Effector memory CD4-positive, alpha-beta T cell (primary cell): ENCODE measurements at places on chromosomes 5 and 9.

- no peak for DNase-seq
- no peaks in the 10 kb centered on the region for H3K4me1 ChIP-seq
- no peaks in the 10 kb centered on the region for H3K27me3 ChIP-seq
- no peaks in the 10 kb centered on the region for H3K36me3 ChIP-seq
- no peak overlapping the region for H3K4me3 ChIP-seq
- H3K27ac ChIP-seq, result no peak overlapping the region
Observed at GRCh38 chr5:148956477-148957385, 106.1 kb downstream of the SH3TC2 start.

GRCh38 chr5:14681236-14681752 is 16.8 kb downstream of the OTULIN start:
- peaks cover 9% of the 10 kb centered on the region for H3K4me1 ChIP-seq
- no peak overlapping the region for H3K4me3 ChIP-seq
- H3K27ac ChIP-seq, result no peak overlapping the region
- no peak for DNase-seq

GRCh38 chr5:17852111-17852510 is 217.9 kb downstream of the TAF11L14 start:
- no peak overlapping the region for H3K4me3 ChIP-seq
- no peaks in the 10 kb centered on the region for H3K4me1 ChIP-seq
- DNase-seq, result no peak
- no peaks in the 10 kb centered on the region for H3K36me3 ChIP-seq

DNA sequence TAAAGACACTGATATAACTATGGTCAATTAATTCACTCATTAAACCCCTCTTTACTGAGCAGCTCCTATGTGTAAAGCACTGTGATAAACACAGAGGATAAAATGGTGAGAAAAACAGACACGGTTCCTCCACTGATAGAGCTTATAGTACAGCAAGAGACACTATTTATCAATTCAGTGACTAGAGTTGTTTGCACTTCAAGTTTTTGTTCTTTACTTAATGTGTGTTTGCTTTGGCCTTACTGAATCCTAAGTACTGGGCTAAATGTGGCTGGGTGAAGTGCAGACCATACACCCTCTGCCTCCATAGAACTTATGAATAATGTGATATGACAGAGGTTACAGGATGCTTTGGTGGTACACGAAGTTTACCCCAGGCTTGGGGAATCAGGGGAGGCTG is 80.1 kb upstream of the ITGA1 start:
- H3K4me3 ChIP-seq, result no peak overlapping the region
- no peak overlapping the region for H3K27ac ChIP-seq
- H3K27me3 ChIP-seq, result no peaks in the 10 kb centered on the region
- no peaks in the 10 kb centered on the region for H3K36me3 ChIP-seq
- H3K4me1 ChIP-seq, result peaks cover 15% of the 10 kb centered on the region

GRCh38 chr5:111641533-111642233 is 115.3 kb downstream of the NREP start:
- no peaks in the 10 kb centered on the region for H3K36me3 ChIP-seq
- no peak for DNase-seq
- H3K27ac ChIP-seq, result no peak overlapping the region
- H3K4me1 ChIP-seq, result no peaks in the 10 kb centered on the region

- H3K27me3 ChIP-seq, result no peaks in the 10 kb centered on the region
- H3K4me3 ChIP-seq, result no peak overlapping the region
- no peak for DNase-seq
- H3K36me3 ChIP-seq, result no peaks in the 10 kb centered on the region
Observed at GRCh38 chr5:91487420-91487819, 104.3 kb upstream of the ARRDC3 start.

- H3K36me3 ChIP-seq, result no peaks in the 10 kb centered on the region
- no peak for DNase-seq
- no peak overlapping the region for H3K4me3 ChIP-seq
- no peak overlapping the region for H3K27ac ChIP-seq
- no peaks in the 10 kb centered on the region for H3K27me3 ChIP-seq
- no peaks in the 10 kb centered on the region for H3K4me1 ChIP-seq
Observed at GRCh38 chr5:8050616-8051175, 181.7 kb downstream of the MTRR start.

- DNase-seq, result no peak
- H3K27me3 ChIP-seq, result no peaks in the 10 kb centered on the region
Observed at GRCh38 chr5:39720136-39720535, 295.4 kb upstream of the DAB2 start.

DNA sequence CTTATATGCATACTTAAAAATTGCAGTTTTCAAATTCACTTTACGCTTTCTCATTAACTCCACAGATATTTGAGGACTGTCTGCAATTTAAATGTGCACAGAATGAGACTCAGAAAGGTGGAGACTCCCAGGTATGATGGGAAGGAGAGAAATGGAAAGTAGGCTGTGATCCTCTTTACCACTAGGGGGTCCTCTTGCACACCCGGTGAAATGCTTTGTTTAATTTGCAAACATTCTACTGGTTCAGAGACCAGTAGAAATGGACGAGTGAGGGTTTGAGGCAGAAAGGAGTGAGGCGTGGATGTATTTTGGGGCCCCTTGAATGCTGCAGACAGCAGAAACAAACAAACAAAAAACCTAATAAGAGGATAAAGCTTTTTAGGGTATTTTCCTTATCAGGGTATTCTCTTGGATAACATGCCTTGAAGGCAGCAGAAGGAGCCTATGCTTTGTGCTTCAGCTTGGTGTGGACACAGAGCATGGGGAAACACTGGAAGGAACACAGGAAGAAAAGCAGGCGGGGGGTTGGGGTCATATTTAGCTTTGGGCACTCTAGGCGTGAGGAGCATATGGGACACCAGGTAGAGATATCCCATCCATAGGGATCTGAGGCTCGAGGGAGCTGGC is 410.1 kb downstream of the DMRT2 start:
- no peaks in the 10 kb centered on the region for H3K27me3 ChIP-seq
- H3K4me3 ChIP-seq, result no peak overlapping the region
- no peaks in the 10 kb centered on the region for H3K36me3 ChIP-seq
- no peak overlapping the region for H3K27ac ChIP-seq
- H3K4me1 ChIP-seq, result no peaks in the 10 kb centered on the region

- H3K27me3 ChIP-seq, result no peaks in the 10 kb centered on the region
- no peak overlapping the region for H3K27ac ChIP-seq
- peaks cover 19% of the 10 kb centered on the region for H3K4me1 ChIP-seq
Observed at GRCh38 chr5:139435676-139436075, 3.6 kb downstream of the DNAJC18 start.

- no peak for DNase-seq
- H3K27me3 ChIP-seq, result no peaks in the 10 kb centered on the region
- no peak overlapping the region for H3K27ac ChIP-seq
- no peaks in the 10 kb centered on the region for H3K36me3 ChIP-seq
Observed at GRCh38 chr5:34844106-34844505, 5.1 kb downstream of the TTC23L start.

DNA sequence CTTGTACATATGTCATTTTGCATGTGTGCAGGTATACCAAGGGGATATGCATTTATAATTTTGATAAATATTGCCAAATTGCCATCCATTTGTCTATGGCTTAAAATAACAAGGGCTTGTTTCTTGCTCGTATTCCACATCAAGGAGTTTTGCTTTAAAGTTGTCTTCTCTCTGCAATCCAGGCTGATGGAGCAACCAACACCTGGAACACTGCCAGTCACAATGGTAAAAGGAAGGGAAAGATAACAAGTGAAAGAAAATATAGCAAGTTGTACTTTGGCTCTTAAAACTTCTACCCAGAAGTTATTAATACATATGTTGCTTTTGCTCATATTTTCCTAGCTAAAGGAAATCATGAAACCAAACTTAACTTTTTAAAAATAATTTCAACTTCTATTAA is 156.9 kb downstream of the UNC13B start:
- no peak for DNase-seq
- no peaks in the 10 kb centered on the region for H3K36me3 ChIP-seq
- H3K4me3 ChIP-seq, result no peak overlapping the region

- no peaks in the 10 kb centered on the region for H3K4me1 ChIP-seq
- no peak for DNase-seq
- H3K27ac ChIP-seq, result no peak overlapping the region
- no peak overlapping the region for H3K4me3 ChIP-seq
- no peaks in the 10 kb centered on the region for H3K36me3 ChIP-seq
Observed at GRCh38 chr9:136609838-136610311, 52.8 kb upstream of the EGFL7 start.

DNA sequence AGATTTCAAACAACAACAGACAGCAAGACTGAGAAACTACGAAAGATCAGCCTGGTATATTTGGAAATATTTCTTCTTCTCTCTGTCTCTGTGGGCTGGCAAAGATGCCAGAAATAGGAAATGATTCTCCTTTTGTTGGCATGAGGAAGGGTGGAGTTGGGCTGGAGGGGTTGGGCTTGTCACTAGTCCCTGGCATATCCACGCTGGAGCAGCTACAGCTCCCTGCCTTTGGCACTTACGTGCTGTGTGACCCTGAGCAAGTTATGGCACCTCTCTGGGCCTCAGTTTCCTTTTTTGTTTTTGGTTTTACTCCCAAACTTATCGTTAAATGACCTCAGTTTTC is 354 bp upstream of the KCNMB1 start:
- DNase-seq, result no peak
- H3K27me3 ChIP-seq, result peaks cover 4% of the 10 kb centered on the region
- no peaks in the 10 kb centered on the region for H3K36me3 ChIP-seq
- peaks cover 5% of the 10 kb centered on the region for H3K4me1 ChIP-seq
- no peak overlapping the region for H3K4me3 ChIP-seq

- no peaks in the 10 kb centered on the region for H3K36me3 ChIP-seq
- no peaks in the 10 kb centered on the region for H3K4me1 ChIP-seq
- DNase-seq, result no peak
- H3K4me3 ChIP-seq, result no peak overlapping the region
- no peaks in the 10 kb centered on the region for H3K27me3 ChIP-seq
- H3K27ac ChIP-seq, result no peak overlapping the region
Observed at GRCh38 chr5:173627860-173628392, 11.5 kb upstream of the BOD1 start.

DNA sequence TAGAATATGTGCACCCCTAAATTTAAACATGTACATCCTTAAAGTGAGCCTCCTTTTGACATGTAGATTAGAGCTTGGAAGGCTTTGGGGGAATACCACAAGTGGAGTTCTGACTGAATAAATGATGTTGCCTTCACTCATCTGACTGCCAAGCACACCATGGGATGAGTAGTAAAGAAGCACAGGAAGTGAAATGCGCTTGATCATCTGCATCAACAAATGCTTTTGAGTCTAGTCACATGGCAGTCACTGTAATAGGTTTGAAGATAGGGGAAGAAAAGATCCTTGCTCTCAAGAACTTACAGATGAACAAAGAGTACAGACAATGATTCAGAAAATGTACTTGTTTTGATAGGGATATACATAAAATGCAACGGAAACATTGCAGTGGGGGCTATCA is 62.0 kb upstream of the STARD4 start:
- H3K27ac ChIP-seq, result no peak overlapping the region
- no peaks in the 10 kb centered on the region for H3K4me1 ChIP-seq
- DNase-seq, result no peak
- H3K27me3 ChIP-seq, result no peaks in the 10 kb centered on the region
- no peaks in the 10 kb centered on the region for H3K36me3 ChIP-seq
- no peak overlapping the region for H3K4me3 ChIP-seq
